ENCODE measurements at places on chromosomes 4 and X.

DNA sequence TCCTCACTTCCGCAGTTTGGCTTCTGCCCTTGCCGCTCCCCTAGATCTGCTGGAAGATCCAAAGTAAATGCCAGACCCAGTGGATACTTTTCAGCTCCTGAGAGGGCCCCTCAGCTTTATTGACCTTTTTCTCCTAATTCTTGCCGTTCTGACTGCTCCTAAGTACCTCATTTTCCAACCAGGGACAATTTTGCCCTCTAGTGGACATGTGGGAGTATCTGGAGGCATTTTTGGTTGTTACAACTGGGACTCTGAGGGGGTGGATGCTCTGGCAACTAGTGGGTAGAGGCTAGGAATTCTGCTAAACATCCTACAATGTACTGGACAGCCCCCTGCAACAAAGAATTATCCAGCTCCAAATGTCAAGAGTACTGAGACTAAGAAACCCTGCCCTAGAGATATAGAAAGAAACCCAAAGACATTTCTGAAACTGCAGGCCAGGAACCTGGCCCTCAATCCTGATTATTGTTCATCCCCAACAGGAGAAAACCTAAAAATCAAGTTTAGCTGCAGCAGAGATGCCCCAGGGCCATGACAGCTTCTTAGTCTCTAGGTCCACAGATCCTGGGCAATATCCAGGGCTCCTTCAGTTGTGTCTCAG lies 3.4 kb downstream of the TEX13B start:
- DNase-seq: peak; percentile 8

DNA sequence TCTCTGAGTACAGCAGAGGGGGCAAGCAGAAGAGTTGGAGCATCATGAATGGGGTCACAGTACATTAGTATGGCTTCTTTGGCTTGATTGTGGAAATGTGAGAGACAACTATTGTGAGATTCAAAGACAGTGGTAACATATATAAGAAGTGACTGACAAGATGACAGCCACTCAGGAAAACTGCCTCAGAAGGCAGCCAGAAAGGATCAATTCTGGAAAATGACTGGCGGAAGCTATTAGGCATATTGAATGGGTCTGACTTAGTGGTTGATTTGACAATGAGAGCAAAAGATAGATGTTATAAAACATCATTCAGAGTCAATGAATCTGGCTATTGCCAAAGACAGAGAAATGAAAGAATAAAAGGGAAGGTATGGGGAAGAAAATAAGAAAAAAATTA lies 345.5 kb upstream of the MAGEB2 start:
- no peak for DNase-seq

DNA sequence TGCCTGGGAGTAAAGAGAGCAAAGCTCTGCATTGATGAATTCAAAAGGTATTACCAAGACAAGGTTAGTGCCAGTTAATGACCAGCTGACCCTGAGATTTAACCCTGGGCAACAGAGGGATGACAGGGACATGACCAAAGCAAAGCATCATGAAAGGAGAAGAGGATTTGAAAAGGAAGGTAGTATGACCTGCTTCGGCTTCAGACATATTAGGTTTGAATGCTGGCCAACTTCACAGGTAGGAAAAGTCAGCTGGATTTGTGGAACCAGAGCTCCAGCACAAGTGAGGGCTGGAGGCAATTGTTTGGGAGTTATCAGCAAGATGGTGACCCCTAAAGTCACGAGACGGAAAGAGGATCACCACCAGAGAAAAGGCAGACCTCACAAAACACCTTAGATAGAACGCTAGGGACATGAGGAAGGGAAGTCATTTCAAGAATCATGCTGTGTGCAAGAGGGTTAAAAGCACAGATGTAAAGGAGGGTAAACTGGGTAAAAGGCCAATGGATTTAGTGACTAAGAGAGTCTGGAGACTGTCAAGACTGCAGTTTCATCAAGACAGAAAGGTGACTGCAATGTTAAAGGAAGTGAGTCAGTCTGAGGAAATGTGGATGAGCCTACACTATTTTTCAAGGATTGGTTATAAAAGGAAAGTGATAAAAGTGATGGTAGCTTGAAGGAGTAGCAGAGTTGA lies 45.6 kb downstream of the SH3RF1 start:
- DNase-seq: peak; percentile 87

DNA sequence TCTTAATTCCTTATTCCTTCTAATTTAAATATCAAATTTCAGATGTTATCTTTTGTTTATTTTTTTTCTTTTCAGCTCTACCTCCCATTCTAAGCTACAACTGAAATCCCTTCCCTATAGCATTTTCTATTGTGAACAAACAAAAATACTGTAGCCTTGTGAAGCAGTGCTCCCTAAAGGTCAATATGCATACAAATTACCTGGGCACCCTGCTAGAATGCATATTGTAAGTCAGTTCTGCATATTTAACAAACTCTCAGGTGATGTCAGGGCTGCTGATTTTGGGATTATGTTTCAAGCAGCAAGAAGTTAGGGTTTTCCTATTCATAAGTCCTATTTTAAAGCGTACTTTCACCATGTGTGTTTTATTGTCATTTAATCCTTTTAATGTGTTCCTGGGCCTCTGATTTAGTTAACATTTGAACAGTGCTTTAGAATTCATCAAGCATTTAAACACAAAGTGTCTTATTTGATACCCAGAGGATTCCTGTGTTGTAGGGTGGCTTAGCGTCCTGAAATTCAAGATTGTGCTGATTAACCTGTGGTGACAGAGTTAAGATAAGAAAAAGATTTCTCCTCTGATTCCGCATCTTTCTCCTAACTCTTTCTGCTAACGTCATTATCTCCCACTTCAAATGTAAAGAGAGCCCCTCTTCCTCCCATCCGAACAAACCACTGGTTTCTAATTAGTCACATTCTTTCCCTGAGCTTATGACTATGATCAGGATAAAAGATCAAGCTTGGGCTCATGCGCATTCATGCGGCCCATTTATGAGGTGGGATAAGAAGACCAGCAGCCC lies 221.3 kb downstream of the ANK2 start:
- no peak for DNase-seq

GRCh38 chr4:123922847-123923246 lies 526.3 kb downstream of the SPRY1 start:
- DNase-seq: no peak

GRCh38 chr4:13476915-13477314 lies 7.2 kb downstream of the RAB28 start:
- DNase-seq: peak; percentile 6

DNA sequence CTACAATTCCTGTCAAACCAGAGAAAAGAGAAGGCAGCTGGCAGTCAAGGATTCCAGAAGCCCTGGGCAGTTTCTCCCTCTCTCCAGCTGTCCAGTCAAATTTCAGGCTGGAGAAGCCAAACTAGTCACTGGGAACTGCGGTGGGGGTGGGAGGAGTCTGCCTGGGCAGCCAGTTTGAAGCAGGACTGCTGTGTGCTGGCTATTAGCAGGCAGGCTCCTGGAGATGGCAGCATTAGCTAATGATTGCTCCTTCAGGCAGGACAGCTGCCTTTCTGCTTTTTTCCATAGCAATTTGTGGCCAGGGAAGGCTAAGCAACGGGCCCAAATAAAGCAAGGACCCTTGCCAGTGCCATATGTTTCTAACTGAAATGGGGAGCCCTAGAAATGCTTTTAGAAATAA lies 44.7 kb upstream of the FGF13 start:
- peak; percentile 17 for DNase-seq

GRCh38 chr4:102610476-102610875 lies 109.3 kb downstream of the NFKB1 start:
- DNase-seq: no peak

GRCh38 chrX:107197319-107197718 lies 8.9 kb downstream of the NUP62CL start:
- DNase-seq: no peak

DNA sequence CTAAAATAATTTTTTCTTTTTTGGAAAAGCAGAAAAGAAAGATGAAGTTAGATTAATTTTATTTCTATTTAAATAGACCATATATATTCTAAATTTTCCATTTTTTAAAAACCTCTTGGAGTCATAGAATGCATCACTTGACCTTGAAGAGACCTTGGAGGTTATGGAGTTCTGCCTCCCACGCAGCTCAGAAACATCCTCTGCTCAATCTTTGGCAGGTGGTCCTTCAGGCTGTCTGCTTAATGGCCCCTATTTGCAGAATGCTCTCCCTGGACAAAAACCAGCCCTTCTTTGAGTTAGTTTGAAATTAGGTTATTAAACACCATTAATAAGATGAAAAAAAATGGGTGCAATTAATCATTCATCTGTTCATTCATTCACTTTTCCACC lies 194.1 kb upstream of the TLL1 start:
- DNase-seq: no peak

DNA sequence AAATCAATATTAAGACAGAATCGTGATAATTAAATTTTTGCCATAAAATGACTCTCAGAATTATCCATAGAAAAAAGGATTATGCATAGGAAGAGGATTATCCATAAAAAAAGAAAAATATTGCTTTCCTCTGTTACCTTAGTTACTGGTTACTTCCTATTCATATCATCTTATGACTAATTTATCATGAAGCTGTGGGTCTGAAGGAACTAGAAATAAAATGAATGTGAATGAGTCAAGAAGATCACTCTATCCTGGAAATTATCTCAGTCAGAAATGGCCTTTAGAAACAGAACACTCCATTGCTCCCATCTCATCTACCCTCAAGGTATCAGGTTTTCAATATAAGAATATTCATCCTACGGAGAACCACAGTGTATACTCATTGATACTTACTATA lies 19.4 kb downstream of the RPS6KA6 start:
- DNase-seq: no peak

DNA sequence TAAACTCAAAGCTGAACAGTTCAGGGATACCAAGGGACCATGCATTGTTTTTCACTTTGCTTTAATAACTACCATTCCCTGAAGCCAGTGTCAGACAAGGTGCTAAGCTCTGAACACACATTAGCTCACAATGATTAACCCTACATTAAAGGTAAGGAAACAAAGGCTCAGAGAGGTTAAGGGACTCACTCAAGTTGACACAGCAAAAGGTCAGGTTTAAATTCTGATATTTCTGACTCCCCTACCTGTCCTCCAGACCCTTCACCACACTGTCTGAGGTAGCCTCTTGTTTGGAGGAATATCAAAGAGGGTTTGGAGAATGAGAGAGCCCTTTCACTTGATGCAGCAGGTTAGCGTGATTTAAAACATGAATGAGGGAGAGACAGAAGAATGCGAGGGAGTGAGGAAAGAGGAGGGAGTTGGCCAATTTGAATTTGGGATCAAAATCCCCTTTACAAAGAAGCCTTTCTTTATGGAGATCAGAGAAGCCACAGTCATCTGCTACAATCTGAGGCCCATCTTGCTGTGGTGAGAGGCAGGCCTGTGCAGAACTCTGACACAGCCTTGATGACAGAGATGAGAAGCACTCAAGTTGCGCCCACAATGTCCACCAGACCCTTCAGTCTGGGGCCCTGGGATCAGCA lies 103.5 kb downstream of the FHDC1 start:
- DNase-seq: no peak

GRCh38 chr4:8547108-8547911 lies 32.9 kb upstream of the GPR78 start:
- DNase-seq: peak; percentile 8

DNA sequence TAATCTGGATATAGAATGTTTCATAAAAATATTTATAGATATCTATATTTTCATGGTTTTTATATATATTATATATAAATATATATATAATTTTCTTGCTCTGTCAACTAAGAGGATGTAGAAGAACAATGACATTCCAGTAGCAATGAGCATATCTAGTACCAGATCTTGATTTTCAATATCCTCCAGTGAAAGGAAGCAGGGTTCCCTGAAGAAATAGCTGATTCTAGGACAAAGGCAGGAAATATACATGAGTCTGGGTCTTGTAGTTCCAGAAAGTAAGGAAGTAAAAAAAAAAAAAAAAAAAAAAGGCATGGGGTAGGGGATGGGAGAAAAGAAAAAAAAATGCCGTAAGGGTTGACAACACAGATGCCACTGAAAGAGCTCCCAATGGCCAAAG lies 241.4 kb downstream of the RASL11B start:
- no peak for DNase-seq

DNA sequence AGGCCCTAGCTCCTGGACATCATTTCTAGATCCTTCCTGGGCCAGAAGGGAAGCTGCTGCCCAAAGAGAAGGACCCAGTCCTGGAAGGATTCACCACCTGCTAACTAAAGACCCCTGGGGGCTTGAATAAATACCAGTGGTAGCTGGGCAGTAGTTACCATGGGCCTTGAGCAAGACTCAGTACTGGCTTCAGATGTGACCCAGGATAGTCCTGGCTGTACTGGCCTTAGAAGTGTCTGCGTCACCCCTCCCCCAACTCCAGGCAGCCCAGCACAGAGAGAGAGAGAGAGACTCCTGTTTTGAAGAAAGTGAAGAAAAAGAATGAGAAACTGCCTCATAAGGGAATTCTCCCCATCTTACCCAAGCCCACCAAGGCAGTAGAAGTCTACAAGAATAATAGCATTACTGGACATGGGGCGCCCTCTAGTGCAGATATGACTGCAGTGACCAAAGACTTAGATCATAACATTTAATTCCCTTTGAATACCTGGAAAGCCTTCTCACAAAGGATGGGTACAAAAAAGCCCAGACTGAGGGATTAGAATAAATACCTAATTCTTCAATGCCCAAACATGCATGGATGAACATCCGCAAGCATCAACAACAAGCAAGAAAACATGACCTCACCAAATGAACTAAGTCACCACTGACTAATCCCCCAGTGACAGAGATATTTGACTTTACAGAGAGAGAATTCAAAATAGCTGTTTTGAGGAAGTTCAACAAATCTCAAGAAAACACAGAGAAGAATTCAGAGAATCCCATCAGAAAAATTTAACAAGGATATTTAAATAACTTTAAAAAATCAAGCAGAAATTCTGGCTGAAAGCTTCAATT lies 171.8 kb downstream of the HNRNPD start:
- DNase-seq: peak; percentile 26

DNA sequence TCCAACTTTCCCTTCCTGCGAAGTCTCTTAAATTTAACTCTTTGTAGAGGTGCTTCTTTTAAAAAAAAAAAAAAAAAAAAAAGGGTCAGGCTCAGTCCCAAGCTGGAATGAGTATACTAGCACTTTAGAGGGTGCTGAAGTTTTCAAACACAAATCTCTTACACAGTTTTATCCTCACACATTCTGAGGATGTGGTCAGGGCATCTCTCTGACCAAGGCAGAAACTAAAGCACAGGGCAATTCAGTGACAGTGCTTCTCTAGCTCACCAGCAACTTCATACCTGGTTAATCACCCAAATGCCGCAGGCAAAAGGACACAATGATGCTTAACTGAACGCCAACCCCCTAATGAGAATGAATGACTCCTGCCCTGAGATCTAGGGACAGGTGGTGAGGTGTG lies 9.8 kb upstream of the PGM2 start:
- DNase-seq: no peak

- no peak for DNase-seq
Measured at GRCh38 chr4:118916691-118917289, 28.1 kb downstream of the SYNPO2 start.

- no peak for DNase-seq
Measured at GRCh38 chr4:20456407-20456806, 204.7 kb downstream of the SLIT2 start.

DNA sequence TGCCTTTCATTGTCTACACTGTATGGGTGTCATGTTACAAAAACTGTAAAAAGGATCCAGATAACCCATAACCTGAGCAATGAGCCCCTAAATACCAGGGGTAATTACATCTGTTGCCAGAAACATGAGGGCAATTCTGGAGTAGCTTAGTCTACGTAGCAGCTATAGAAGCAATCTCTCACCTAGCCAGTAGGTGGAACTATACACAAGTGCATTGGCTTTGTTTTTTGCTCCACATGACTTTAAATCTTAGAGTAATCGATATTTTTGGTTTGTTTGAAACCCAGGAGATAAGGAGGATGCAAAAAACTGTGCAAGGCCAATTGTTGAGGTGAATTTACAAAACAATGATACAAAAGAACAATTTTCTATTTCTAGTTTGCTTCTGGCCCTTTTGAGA lies 57.5 kb downstream of the GPR82 start:
- no peak for DNase-seq

GRCh38 chrX:9326369-9326768 lies 138.5 kb upstream of the TBL1X start:
- DNase-seq: no peak
